ENCODE measurements at places on chromosomes 12 and 14. TPM values are rescaled to one million over a fixed set of nuclear protein-coding genes. Genes with fewer than 3 reads are reported as not detected.

DNA sequence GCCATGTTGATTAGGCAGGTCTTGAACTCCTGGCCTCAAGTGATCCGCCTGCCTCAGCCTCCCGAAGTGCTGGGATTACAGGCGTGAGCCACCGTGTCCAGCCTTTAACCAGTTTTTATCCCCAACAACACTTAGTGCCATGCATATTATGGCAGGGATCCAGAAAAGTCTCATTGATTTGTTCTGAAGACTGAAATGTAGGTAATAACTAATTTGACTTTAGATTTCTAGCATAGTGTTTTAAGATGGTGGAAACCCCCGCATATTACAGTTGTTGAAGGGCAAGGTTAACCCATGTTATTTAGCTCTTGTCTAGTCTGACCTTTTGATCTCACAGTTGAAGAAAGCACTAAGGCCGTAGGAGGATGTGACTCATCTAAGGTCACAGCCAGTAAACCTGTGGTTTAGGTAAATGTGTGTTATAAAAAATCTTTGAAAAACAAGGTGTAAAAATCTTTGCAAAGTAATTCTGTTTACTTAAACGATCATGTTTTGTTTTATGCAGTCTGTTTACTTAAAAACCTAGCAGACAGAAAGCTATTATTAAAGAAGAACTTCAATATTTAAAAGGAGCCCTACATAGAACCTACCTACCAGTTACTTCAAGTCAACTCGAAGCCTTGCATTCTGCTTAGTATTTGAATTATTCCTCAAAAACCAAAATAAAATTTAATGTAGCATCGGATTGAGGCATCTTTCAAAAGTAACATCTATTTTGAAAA, 24.8 kb downstream of the BICDL1 start:
- no peaks in the 10 kb centered on the region for H3K4me1 ChIP-seq
- H3K4me3 ChIP-seq, result no peak overlapping the region
- H3K36me3 ChIP-seq, result no peaks in the 10 kb centered on the region
- no peak for DNase-seq
- H3K27me3 ChIP-seq, result peaks cover 3% of the 10 kb centered on the region

- no peaks in the 10 kb centered on the region for H3K36me3 ChIP-seq
- H3K27ac ChIP-seq, result peak overlapping the region; percentile 70
- peak; percentile 91 for DNase-seq
- H3K4me1 ChIP-seq, result peaks cover 73% of the 10 kb centered on the region
- H3K27me3 ChIP-seq, result no peaks in the 10 kb centered on the region
These were observed 32.1 kb downstream of the PPFIBP1 start for GRCh38 chr12:27555925-27556778.

The TEX52 gene
- not detected for total RNA-seq

- peaks cover 16% of the 10 kb centered on the region for H3K4me1 ChIP-seq
- H3K27me3 ChIP-seq, result peaks cover 4% of the 10 kb centered on the region
- no peak overlapping the region for H3K4me3 ChIP-seq
These were observed 262.6 kb upstream of the BTG1 start for GRCh38 chr12:92408072-92408900.

The SPX gene
- not detected for total RNA-seq

DNA sequence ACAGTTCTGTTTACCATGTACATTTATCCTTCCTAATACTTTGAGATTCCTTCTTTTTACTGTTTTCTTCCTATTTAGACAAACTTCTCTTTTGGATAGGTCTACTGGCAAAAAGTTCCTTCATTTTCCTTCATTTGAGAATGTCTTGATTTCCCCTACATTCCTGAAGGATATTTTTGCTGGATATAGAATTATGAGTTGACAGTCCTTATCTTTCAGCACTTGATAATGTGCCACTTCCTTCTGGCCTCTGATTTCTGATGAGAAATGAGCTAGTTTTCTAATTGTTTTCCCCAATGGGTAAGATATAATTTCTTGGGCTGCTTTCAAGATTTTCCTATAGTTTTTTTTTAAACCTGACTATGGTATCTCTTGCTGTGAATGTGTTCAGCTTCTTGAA, 75.6 kb downstream of the CEP83 start:
- no peak overlapping the region for H3K4me3 ChIP-seq
- H3K36me3 ChIP-seq, result no peaks in the 10 kb centered on the region
- H3K27ac ChIP-seq, result no peak overlapping the region
- no peak for DNase-seq

DNA sequence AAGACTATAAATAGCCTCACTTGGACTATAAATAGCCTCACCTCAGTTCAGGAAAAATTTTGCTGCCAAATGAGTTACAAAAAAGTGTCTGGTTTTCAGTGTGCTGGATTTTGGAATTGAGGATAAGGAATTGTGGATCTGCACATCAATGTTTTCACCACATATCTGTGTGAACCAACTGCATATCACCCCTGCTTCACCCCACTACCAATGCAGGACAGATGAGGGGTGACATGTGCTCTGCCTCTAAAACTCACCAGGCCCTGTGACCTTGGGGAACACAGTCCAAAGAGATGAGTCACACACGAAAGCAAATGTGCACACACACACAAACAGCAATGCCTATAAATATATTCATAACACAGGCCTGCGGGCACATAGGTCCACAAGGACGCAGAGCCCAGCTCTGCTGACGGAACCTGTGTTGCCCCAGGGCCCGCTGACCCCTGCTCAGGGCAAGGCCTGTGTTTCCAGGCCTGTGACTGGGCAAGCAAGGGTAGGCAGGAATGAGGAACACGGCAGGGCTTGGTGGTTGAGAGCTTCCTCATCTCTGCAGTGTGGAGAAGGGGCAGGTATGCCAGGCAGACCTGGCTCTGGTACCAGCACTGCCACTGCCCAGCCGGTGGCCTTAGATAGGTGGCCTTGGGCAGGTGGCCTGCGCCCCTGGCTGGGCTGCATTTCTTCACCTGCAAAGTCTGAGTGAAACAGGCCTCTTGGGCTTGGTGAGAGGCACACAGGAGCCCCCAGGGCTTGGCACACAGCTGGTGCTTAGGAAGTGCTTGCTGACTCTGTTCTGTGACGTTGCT, 82.4 kb downstream of the ARL6IP4 start:
- H3K4me1 ChIP-seq, result peaks cover 3% of the 10 kb centered on the region
- H3K4me3 ChIP-seq, result no peak overlapping the region
- peak; percentile 31 for DNase-seq
- no peaks in the 10 kb centered on the region for H3K27me3 ChIP-seq
- no peaks in the 10 kb centered on the region for H3K36me3 ChIP-seq
- H3K27ac ChIP-seq, result no peak overlapping the region

- no peaks in the 10 kb centered on the region for H3K36me3 ChIP-seq
- H3K27ac ChIP-seq, result no peak overlapping the region
- no peak overlapping the region for H3K4me3 ChIP-seq
- no peaks in the 10 kb centered on the region for H3K27me3 ChIP-seq
- no peak for DNase-seq
- no peaks in the 10 kb centered on the region for H3K4me1 ChIP-seq
These were observed 97.1 kb downstream of the SLC38A6 start for GRCh38 chr14:61077951-61078720.

- peaks cover 5% of the 10 kb centered on the region for H3K36me3 ChIP-seq
- H3K4me1 ChIP-seq, result no peaks in the 10 kb centered on the region
- DNase-seq, result no peak
- H3K27me3 ChIP-seq, result no peaks in the 10 kb centered on the region
- H3K27ac ChIP-seq, result no peak overlapping the region
- H3K4me3 ChIP-seq, result no peak overlapping the region
These were observed 24.7 kb downstream of the BTBD6 start for GRCh38 chr14:105273062-105273461.

DNA sequence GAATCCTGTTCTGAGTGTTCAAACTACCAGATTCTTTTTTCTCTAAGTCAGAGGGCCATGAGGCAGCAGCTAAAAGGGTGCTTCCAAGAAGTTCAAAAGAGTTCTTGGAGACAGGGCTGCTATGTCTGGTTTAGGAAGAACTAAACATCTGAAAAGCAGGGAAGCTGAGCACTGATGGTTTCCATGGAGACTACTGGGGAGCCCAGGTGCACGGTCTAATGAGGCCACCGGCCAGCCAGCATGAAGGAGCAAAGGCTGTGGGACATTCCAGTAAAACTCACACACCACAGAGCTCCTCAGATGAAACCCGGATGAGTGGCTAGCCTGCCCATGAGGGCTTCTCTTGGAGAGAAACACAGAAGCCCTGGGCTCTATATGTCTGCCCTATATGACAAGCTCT, 97.3 kb downstream of the KCNK10 start:
- no peaks in the 10 kb centered on the region for H3K36me3 ChIP-seq
- H3K27ac ChIP-seq, result no peak overlapping the region
- DNase-seq, result no peak
- H3K27me3 ChIP-seq, result no peaks in the 10 kb centered on the region

- no peaks in the 10 kb centered on the region for H3K4me1 ChIP-seq
- no peak overlapping the region for H3K27ac ChIP-seq
- no peaks in the 10 kb centered on the region for H3K27me3 ChIP-seq
- no peaks in the 10 kb centered on the region for H3K36me3 ChIP-seq
These were observed 4.8 kb downstream of the EPYC start for GRCh38 chr12:90999966-91000365.

DNA sequence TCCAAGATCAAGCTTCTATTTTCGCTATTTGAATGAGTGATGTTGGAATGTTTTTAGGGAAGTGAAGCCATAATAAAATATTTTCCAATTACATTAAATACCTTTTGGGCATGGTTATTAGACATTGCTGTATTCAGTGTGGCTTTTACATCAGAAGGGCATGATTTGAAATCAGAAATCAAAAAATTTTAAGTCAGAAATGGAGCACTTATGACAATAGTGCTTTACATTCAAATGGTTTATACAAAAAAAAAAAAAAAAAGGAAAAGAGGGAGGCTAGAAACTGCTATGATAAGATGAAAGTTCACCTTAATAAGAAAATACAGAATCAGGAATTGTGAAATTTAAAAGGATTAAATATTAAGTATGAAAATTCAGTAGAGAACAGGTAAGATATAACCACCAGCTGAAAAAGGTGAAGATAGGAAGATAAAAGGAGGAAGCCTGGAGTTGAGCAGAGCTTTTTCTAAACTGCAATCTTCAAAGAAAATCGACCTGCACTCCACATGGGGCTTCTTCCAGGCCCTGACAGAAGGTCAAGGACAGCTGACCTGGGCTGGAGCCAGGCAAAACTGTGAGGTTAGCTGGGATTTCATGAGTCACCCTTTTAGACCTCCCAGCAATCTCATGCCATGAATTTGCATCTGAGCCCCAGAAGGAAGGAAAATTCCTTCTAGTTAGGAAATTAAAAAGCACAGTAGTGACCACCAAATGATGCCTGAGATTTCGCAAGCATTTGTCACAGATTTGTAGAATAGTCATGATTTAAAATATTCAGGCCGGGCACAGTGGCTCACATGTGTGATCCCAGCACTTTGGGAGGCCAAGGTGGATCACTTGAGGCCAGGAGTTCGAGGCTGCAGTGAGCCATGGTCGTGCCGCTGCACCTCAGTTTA, 23.4 kb upstream of the BMP4 start:
- H3K27me3 ChIP-seq, result no peaks in the 10 kb centered on the region
- H3K27ac ChIP-seq, result no peak overlapping the region
- no peak overlapping the region for H3K4me3 ChIP-seq
- H3K4me1 ChIP-seq, result no peaks in the 10 kb centered on the region
- H3K36me3 ChIP-seq, result no peaks in the 10 kb centered on the region

The ADAM21 gene
- not detected for total RNA-seq

The BAZ1A gene
- total RNA-seq, result 52.1 TPM

DNA sequence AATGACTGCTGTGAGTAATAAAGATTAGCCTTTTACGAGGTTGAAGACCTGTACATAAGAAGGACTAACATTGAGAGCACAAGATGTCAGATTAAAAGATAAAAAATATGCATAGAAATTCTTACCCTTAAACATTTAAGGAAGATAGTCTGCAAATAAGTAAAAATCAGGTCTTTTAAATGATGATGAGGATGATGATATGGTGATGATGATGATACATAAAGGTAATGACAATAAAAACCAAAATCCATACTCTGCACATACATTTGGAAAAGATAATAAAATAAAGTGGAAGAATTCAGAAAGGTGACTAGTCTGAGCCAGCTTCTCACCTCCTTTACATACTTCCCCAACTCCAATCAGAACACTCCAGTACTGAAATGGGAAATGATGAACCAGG, 124.5 kb downstream of the PTCSC3 start:
- H3K4me1 ChIP-seq, result no peaks in the 10 kb centered on the region
- H3K4me3 ChIP-seq, result no peak overlapping the region
- H3K27me3 ChIP-seq, result no peaks in the 10 kb centered on the region
- no peak overlapping the region for H3K27ac ChIP-seq

The TMEM229B gene
- total RNA-seq, result not detected

GRCh38 chr14:84064316-84065125, 1465.4 kb upstream of the FLRT2 start:
- H3K27ac ChIP-seq, result no peak overlapping the region
- no peaks in the 10 kb centered on the region for H3K27me3 ChIP-seq
- no peak overlapping the region for H3K4me3 ChIP-seq

DNA sequence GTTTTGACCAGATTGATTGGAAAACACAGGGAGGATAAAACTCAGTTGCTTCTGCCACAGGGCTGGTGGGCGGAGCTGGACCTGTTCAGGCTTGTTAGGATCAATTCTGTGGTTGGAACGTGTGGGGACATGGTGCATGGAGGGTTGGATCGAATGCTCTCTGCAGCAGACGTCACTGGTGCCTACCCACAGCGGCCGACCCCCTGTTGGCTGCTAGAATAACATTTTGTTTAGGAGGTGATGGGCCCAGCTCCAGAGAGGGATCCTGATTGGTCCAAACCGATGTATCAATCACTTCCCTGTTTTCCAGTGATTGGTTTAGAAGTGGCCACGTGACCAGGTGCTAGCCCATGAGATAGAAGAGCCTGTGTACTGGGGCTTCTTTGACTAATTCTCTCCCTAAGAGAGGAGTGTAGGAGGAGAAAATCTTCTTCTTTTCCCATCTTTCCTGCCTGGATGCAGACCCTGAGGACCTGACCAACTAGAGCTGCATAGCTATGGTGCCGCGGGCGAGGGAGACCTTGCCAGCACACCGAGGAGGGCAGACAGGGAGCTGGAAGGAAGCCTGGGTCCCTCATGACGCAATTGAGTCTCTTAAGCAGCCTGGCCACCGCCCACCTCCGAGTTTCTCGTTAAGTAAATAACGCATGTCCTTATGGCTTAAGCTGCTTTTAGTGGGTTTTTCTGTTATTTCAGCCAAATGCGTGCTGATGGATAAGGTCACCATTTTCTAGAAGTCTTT, 163.5 kb downstream of the AACS start:
- H3K4me3 ChIP-seq, result no peak overlapping the region
- no peak for DNase-seq
- no peak overlapping the region for H3K27ac ChIP-seq
- no peaks in the 10 kb centered on the region for H3K4me1 ChIP-seq
- no peaks in the 10 kb centered on the region for H3K36me3 ChIP-seq

DNA sequence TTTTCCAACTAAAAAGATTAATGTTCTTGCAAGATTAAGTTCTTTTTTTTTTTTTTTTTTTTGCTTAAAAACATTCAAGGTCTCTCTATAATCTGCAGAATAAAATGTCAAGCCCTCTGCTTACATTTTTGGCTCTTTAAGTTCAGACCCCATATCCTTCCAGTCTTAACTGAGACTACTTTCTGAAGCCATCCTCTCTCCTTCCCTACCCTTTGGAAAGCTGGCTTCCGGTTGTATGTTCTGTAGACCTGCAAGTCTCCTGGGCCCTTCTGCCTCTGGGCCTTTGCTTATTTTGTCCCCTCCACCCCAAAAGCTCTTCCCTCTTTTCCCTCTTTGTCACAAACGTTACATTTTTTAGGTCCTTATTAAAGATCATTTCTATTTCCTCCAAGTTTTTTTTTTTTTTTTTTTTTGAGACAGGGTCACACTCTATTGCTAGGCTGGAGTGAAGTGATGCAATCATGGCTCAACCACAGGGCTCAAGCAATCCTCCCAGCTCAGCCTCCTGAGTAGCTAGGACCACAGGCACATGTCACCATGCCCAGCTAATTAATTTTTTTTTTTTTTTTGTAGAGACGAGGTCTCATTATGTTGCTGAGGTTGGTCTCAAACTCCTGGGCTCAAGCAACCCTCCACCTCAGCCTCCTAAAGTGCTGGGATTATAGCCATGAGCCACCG, 46.5 kb downstream of the PTPRB start:
- peaks cover 48% of the 10 kb centered on the region for H3K36me3 ChIP-seq
- H3K27me3 ChIP-seq, result no peaks in the 10 kb centered on the region
- peak; percentile 33 for DNase-seq
- no peak overlapping the region for H3K4me3 ChIP-seq
- H3K27ac ChIP-seq, result no peak overlapping the region
- no peaks in the 10 kb centered on the region for H3K4me1 ChIP-seq
